ENCODE measurements at places on chromosomes 1 and 21. TPM values are rescaled to one million over a fixed set of nuclear protein-coding genes. Genes with fewer than 3 reads are reported as not detected.

DNA sequence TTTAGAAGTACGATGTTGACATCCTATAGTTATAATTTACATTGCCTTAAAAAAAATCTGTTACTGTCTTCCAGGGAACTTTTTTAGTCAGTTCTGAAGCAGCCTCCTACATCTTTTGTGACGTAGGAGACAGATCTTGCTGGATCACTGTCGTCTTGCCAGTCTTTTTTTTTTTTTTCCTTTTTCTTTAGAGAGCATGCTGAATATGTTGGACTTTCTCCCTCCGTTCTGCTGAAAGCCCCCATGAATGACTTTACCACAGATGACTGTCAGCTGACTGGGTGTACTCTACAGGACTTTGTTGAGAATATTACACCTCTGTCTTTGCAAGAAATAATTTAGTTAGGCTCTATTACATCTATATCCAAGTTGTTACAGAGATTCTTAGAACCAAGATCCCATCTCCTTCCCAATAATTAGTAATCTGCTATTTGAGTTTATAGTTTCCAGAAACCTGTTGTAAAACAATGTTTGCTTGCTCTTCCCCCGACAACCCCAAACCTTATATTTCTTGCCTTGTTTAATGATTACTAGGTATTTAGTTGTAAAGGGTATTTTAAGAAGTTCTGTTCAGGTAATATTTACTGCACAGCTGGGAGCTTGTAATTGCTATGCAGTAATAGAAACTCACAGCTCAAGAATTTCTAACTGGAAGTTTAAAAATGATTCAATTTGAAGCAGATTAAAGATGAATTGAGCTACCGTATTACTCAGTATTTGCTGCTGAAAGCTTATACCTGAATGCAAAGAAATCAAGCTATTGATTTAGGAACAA, 61.8 kb downstream of the RASAL2 start:
- H3K36me3 ChIP-seq = no peaks in the 10 kb centered on the region
- no peak overlapping the region for H3K27ac ChIP-seq
- DNase-seq = no peak
- no peaks in the 10 kb centered on the region for H3K4me1 ChIP-seq
- H3K4me3 ChIP-seq = no peak overlapping the region

- H3K27me3 ChIP-seq = no peaks in the 10 kb centered on the region
- DNase-seq = peak; percentile 66
- H3K27ac ChIP-seq = peak overlapping the region; percentile 66
- peaks cover 19% of the 10 kb centered on the region for H3K4me1 ChIP-seq
- peak overlapping the region; percentile 56 for H3K4me3 ChIP-seq
Observed at GRCh38 chr1:65002508-65003315, 36.4 kb upstream of the JAK1 start.

DNA sequence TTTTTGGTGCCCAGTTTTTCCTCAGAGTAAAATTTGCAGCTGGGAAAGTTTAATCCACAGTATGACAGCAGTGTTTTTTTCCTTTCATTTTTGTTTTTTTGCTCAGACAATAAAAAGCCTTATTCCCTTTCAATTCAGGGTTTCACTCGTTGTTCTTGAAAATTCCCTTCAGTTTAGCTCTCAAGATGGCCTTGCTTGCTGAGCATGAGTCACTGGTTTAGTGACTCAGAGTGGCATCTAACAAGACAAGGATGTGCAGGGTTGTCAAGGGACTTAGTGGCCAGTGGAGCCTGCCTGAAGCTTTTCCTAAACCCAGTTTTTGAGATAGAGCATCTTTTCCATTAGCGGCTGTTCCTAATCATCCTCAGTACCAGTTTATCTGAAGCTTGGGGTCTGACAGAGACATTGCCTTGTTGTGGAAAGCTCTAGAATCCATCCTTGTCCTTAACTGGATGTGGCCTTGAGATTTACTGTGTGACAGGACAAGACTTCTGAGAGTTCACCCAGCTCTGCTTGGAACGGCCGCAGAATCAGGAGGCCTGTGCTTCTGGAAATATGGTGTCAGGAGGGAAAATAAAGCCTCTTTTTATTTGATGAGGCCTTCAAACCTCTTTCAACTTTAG, 48.4 kb upstream of the DNAJC6 start:
- no peaks in the 10 kb centered on the region for H3K36me3 ChIP-seq
- H3K4me1 ChIP-seq = peaks cover 6% of the 10 kb centered on the region
- H3K27me3 ChIP-seq = no peaks in the 10 kb centered on the region
- H3K27ac ChIP-seq = no peak overlapping the region
- DNase-seq = no peak

GRCh38 chr1:109573785-109574184, 25.4 kb downstream of the GNAI3 start:
- peaks cover 3% of the 10 kb centered on the region for H3K4me1 ChIP-seq
- H3K27ac ChIP-seq = no peak overlapping the region
- no peak overlapping the region for H3K4me3 ChIP-seq
- H3K36me3 ChIP-seq = peaks cover 4% of the 10 kb centered on the region
- H3K27me3 ChIP-seq = no peaks in the 10 kb centered on the region
- DNase-seq = no peak

DNA sequence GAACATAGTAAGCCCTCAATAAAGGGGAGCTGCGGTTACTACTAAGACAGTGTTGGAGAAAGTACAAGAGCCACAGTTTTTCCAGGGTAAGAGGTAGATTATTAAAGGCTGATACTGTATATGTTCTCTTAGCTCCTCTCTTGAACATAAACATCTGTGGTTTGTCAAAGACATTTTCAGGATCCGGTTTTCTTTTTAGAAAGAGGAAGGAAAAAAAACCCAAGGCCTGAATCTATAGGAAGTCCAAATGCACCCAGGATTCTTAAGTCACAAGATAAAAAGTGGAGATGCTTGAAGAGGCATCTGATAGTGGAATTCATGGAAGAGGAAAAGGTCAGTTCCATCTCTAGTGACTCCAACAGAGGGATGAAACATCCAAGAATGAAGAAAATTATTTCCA, 24.6 kb upstream of the SLC45A3 start:
- H3K27me3 ChIP-seq = no peaks in the 10 kb centered on the region
- no peak overlapping the region for H3K27ac ChIP-seq
- DNase-seq = no peak
- H3K4me3 ChIP-seq = no peak overlapping the region
- H3K36me3 ChIP-seq = no peaks in the 10 kb centered on the region

DNA sequence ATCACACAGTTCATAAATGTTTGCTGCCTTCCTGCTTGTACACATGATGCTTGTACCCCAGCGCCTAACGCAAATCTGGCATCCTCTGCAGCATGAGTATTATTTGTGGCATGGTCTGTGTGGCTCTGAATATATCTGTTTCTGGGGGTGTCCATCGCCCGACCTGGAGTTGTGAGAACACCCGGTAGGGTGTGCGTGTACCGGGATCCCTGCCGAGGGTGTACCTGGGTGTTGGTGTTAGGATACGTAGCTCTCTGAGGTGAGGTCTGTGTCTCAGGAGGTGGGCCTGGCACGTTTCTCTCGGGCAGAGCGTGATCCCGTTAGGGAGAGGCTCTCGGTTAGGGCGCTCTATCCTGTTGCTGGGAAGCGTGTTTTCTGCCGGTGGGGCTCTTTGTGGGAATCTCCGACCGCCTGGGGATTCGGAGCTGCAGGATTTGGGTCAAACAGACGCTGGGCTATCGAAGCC, 10.4 kb upstream of the CDC20 start:
- H3K27me3 ChIP-seq = no peaks in the 10 kb centered on the region
- peak overlapping the region; percentile 79 for H3K27ac ChIP-seq
- no peaks in the 10 kb centered on the region for H3K36me3 ChIP-seq
- DNase-seq = no peak
- peaks cover 4% of the 10 kb centered on the region for H3K4me1 ChIP-seq

DNA sequence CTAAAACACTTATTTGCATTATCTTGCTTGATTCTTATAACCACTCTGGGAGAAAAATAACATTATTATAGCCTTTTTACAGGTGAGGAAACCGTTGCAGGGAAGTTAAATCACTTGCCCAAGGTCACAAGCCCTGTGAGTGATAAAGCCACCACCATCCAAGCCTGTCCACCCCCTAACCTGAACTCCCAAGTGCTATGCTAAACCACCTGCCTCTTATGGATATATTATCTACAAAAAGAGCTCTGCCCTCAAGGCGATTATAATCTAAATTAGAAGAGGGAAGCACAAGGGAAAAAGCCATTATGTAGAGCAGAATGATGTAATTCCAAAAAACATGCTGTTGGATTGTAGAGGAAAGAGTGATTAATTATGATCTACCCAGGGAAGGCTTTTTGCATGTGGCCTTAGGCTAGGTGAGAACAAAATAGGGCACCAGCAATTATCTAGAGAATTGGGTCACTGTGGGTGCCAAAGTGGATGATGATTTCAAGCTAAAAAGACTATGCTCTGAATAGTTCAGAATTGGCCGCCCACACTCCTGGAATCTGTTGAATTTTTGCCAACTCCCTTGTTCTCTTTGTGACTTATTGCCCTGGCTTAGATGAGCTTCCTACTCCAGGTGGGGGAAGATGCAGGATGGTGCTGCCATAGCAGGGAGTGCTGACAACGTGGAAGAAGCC, 205.3 kb downstream of the FGGY start:
- no peaks in the 10 kb centered on the region for H3K4me1 ChIP-seq
- no peaks in the 10 kb centered on the region for H3K36me3 ChIP-seq
- H3K27me3 ChIP-seq = no peaks in the 10 kb centered on the region
- H3K4me3 ChIP-seq = no peak overlapping the region
- H3K27ac ChIP-seq = no peak overlapping the region

- no peaks in the 10 kb centered on the region for H3K27me3 ChIP-seq
- no peak for DNase-seq
- no peak overlapping the region for H3K4me3 ChIP-seq
- no peaks in the 10 kb centered on the region for H3K36me3 ChIP-seq
- H3K27ac ChIP-seq = no peak overlapping the region
Observed at GRCh38 chr1:158059984-158060383, 66.5 kb downstream of the KIRREL1 start.

DNA sequence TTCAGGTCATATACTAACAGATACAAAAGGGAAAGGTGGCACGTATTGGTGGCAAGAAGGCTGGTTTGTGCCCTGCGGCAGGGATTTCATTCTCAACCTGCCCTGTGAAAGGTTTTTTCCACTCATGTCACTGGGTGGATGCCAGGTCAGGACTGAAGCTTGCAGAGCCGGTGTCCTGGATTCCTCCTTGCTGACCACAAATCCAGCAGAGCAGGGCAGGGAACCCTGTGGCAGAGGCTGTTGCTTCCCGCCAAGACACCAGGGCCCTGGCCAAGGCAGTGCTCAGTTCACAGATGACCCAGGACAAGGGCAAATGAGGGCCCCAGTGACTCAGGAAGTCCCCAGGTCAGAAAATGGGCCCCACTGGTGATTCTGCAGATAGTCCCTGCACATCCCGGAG, 16.4 kb downstream of the BSND start:
- DNase-seq = no peak
- H3K27ac ChIP-seq = no peak overlapping the region
- no peaks in the 10 kb centered on the region for H3K27me3 ChIP-seq
- H3K4me3 ChIP-seq = no peak overlapping the region
- H3K4me1 ChIP-seq = no peaks in the 10 kb centered on the region

DNA sequence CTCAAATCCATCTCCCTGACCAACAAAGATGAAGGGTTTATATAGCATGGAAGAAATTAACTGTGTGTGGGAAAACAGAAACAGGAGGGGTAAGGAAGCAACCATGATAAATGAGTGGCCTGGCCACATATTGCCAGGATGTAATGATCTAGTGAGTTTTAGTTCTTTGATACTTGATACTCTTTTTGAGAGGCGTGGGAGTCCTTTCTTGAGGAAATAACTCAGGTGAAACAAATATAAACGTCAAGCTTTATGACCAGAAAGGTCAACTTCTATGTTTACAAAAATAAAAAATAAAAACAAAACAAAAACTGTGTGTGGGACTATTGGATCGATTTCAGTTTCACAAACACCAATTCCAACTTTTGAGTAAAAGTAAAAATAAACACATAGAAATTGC, 860.8 kb upstream of the B3GALT2 start:
- H3K36me3 ChIP-seq = no peaks in the 10 kb centered on the region
- no peak for DNase-seq
- H3K4me1 ChIP-seq = no peaks in the 10 kb centered on the region
- H3K27me3 ChIP-seq = no peaks in the 10 kb centered on the region

DNA sequence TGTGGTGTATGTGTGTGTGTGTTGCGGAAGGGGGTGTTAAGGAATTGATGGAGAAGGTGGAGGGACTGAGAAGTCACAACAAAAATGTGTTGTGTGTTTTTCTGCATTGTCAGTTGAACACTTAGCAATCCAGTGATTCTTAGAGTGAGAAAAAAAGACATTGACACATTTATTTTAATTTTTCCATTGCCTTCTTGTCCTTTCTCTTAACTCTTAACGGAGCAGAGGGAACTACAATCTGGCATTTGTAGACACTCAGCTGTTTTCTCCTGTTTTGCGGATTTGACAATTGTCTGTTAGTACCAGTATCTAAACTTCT, 725 bp downstream of the C1orf53 start:
- no peak overlapping the region for H3K27ac ChIP-seq
- H3K4me3 ChIP-seq = peak overlapping the region; percentile 71
- DNase-seq = no peak
- H3K27me3 ChIP-seq = peaks cover 29% of the 10 kb centered on the region
- no peaks in the 10 kb centered on the region for H3K36me3 ChIP-seq
- H3K4me1 ChIP-seq = peaks cover 4% of the 10 kb centered on the region

GRCh38 chr21:26167593-26167992, 3.0 kb downstream of the APP start:
- H3K27me3 ChIP-seq = no peaks in the 10 kb centered on the region
- H3K36me3 ChIP-seq = no peaks in the 10 kb centered on the region
- no peaks in the 10 kb centered on the region for H3K4me1 ChIP-seq
- H3K4me3 ChIP-seq = no peak overlapping the region
- H3K27ac ChIP-seq = no peak overlapping the region

- no peak overlapping the region for H3K27ac ChIP-seq
- H3K4me1 ChIP-seq = peaks cover 12% of the 10 kb centered on the region
- H3K27me3 ChIP-seq = no peaks in the 10 kb centered on the region
- no peak overlapping the region for H3K4me3 ChIP-seq
Observed at GRCh38 chr1:206690516-206690915, 5.8 kb downstream of the MAPKAPK2 start.

- H3K27me3 ChIP-seq = no peaks in the 10 kb centered on the region
- peaks cover 58% of the 10 kb centered on the region for H3K36me3 ChIP-seq
- DNase-seq = no peak
Observed at GRCh38 chr1:9601942-9602793, 13.5 kb downstream of the TMEM201 start.

GRCh38 chr1:116990612-116991151, 10.9 kb upstream of the CD101 start:
- peaks cover 48% of the 10 kb centered on the region for H3K4me1 ChIP-seq
- no peak for DNase-seq
- no peak overlapping the region for H3K27ac ChIP-seq

GRCh38 chr1:25809929-25810328, 9.8 kb upstream of the MTFR1L start:
- no peak overlapping the region for H3K4me3 ChIP-seq
- no peaks in the 10 kb centered on the region for H3K36me3 ChIP-seq
- H3K4me1 ChIP-seq = peaks cover 7% of the 10 kb centered on the region

The PLA2G2F gene
- total RNA-seq = not detected

The RNF223 gene
- 0.32 TPM for total RNA-seq

The SLC2A5 gene
- not detected for total RNA-seq

The CFAP74 gene
- total RNA-seq = not detected

The CFHR4 gene
- total RNA-seq = not detected

The RGS1 gene
- total RNA-seq = 607 TPM

The PGD gene
- total RNA-seq = 70.1 TPM

The SMIM11 gene
- 8.0 TPM for total RNA-seq

The CLIC6 gene
- total RNA-seq = 0.22 TPM

The LSM10 gene
- total RNA-seq = 49.7 TPM
